ENCODE measurements at places on chromosomes 6 and 20. TPM values are rescaled to one million over a fixed set of nuclear protein-coding genes. Genes with fewer than 3 reads are reported as not detected.
A peak's percentile ranks its signal among the peaks of the same experiment; 100 is the strongest.

Gene PLAGL2
- total RNA-seq: 6.4 TPM

Gene RGS19
- total RNA-seq: 6.6 TPM

DNA sequence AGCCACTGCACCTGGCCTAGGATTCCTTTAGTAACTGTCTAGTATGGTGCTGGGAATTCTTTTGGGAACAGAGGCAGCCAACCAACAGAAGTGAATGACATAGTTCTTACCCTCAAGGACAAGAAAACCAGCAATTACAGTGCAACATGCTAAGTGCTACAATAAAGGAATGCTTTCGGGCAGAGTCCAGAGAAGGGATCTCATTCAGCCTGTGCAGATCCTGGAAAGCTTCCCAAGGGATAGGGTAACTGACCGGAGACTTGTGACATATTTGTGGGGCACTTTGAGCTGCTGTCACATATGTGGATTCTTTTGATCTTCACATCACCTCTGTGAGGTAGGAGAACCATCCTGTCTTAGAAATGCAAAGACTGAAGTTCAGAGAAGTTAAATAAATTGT is 46.8 kb downstream of the C6orf15 start:
- DNase-seq: no peak

Gene AKAP12
- 90.2 TPM for total RNA-seq

GRCh38 chr20:59811681-59812171 is 121.7 kb downstream of the SYCP2 start:
- DNase-seq: no peak

GRCh38 chr6:138580801-138581200 is 81.5 kb upstream of the NHSL1 start:
- no peak for DNase-seq

Gene NDUFAF5
- total RNA-seq: 20.7 TPM

DNA sequence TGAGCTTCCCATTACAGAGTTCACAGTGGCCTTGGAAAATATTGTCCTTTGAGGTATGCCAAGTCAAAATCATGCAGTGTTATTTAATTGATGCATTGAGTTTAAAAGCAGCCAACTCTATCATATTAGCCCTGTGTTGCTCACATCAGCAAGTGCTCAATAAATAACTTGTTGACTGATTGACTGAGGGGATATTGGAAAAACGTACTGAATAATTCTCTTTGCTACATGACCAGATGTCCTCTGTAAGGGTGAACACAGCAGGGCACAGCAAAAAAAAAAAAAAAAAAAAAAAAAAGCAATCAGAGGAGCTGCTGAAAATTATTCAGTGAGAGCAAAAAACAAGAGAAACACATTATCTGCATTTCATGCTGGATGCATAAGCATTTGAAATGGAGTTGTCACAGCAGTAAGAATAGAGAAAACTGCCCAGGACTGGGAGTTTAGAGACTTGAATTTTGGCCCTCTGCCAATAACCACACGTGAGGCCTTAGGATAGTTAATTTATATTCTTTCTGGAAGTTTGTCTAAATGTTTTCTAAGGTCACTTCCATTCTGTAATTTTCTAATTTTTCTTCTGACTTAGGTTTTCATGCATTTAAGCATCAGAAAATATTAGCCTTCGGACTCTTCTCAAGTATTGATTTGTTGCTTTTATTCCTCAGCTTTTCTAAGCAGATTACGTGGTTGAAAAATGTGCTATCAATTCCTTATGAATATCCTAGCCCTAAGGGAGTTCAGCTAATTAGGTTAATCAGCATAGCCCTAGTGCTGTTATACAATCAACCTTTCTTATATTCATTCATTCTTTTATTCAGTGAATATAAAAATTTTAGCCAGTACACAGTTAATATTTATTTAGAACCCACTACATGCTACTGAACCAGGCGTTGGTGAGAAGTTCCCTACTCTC is 246.8 kb upstream of the STXBP5 start:
- no peak for DNase-seq

DNA sequence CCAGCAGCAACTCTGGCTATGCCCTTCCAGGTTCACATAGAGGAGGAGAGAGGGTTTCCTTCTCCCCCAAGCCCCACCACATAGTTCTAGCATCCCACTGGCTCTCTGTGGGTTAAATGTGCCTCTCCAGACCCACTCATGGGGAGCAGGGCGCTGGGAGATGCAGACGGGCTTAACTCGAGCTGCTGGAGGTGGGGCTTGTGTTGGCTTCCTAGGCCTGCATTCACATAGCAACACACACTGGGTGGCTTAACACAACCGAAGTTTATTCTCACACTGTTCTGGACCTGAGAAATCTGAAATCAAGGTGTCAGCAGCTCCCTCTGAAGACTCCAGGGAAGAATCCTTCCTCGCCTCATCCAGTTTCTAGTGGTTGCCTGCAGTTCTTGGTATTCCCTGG is 33.6 kb downstream of the SLC2A10 start:
- no peak for DNase-seq

Gene PRSS16
- 0.99 TPM for total RNA-seq

- DNase-seq: no peak
Measured at GRCh38 chr20:47428851-47429336, 72.4 kb upstream of the ZMYND8 start.

DNA sequence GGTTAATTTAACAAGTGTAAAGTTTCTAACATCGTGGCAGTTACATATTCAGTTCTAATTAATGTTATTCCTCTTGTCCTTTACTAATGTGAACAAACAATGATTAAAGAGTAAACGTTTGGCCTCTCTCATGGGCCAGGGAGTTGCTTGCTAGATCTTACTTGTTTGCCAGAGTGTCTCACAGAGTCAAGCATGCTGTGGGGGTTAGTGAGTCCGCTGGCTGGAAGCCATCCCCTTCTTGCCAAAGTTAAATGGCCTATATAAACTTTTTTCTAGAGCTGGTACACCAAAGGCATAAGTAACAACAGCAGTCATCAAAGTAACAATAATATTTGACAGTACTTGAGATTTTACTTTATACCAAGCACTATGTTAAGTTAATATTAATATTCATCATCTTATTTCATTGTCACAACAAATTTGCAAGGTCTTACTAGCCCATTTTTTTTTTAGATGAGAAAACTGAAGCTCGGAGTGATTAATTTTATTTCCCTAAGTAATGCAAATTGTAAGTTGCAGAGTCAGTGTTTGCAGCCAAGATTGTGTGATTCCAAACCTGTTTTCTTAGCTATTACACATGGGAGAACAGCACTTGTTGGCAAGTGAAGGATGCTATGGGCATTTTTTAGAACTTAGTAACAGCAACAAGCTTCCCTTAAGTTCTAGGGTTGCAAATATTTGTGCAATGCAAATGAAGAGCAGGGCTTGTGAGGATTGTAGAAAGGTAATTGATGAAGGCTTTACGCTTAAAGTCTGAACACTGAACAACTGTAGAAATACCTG is 224.5 kb downstream of the RFPL4B start:
- DNase-seq: no peak

Gene NKAIN4
- total RNA-seq: 3.7 TPM

Gene THEMIS
- total RNA-seq: 0.10 TPM

DNA sequence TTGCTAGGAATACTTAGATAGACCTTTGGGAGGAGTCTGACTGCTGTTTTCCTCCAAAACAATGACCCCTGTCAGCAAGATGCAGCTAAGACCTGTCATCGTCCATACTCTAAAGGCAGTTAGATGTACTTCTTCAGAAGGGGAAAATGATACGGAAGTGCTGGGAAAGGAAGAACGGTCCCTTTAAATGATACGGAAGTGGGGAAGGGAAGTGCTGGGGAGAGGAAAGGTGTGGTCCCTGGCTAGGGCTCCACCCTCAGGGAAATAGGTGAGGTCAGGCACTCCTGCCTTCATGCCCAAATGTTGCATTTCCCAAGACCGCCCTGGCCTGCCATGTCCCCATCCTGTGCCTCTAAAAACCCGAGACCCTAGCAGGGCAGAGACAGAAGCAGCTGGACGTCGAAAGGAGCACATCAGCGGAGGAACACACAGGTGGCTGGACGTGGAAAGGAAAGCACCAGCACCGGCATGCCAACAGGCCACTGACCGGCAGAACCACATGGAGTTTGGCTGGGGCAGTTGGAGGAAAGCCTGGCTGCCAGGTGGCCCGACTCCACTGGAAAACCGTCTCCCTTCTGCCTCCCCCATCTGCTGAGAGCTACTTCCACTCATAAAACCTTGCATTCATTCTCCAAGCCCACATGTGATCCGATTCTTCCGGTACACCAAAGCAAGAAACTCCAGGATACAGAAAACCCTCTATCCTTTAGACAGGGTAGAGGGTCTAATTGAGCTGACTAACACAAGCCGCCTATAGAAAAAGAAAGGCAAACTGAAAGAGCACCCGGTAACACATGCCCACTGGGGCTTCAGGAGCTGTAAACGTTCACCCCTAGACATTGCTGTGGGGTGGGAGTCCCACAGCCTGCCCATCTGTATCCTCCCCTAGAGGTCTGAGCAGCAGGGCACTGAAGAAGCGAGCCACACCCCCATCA is 94.6 kb downstream of the FAXC start:
- no peak for DNase-seq

Gene ULBP3
- total RNA-seq: 3.9 TPM

- DNase-seq: no peak
Measured at GRCh38 chr6:77368660-77369313, 94.5 kb downstream of the HTR1B start.

- peak; percentile 63 for DNase-seq
Measured at GRCh38 chr6:138957484-138957883, 30.6 kb downstream of the REPS1 start.

DNA sequence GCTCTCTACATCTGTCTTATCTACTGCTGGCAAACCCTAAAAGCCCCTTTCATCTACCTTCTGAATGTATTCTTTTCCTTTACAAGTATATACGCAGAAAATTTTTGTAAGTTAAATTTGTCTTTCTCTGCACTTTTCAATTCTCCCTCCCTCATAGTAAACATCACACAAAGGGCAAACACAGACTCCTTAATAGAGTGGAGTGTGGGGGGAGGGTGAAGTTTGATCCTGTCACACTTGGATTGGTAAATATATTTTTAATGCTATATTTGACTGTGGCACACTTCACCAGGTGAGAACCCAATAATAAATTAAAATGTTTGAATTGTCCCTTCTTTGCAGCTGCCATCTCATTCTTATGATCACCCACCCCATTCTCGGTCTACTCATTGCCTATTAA is 33.2 kb upstream of the PAQR8 start:
- no peak for DNase-seq

DNA sequence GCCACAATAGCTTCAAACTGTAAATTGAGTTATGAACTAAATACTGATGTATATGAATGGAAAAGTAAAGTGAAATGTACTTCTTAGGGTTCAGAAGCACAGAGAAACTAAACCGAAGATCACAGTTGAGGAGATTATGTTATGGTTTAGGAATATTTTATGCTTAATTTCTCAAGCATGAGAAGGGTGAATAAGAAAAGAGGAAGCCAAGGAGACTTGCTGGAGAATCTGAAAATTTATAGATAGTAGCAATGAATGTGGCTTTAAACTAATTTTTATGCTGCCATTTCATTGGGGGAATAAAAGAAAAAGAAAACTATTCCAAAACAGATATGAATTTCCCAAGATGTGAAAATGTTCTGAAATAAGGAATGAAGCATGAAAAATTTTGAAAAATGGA is 5.6 kb downstream of the ANKS1A start:
- DNase-seq: no peak

DNA sequence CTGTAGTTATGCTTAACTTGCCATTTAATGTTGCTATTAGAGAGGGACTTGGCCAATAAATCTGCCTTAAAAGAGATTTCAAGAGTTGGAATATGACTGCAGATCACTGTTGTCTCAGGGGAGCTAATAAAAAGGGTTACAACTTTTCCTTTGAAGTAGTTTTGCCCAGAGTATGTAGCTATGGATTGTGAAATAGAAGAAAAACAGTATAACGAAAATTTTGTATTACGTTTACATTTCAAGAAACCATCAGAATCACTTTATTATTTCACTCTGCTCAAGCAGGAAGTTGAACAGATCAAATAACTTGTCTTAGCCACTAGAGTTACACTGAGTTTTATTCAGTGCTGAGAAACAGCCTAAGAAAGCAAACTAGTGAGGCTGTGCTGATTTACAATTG is 3.0 kb upstream of the ZSCAN26 start:
- no peak for DNase-seq

GRCh38 chr6:170125456-170126300 is 165.2 kb downstream of the DLL1 start:
- no peak for DNase-seq

GRCh38 chr6:152261179-152261578 is 376.0 kb downstream of the SYNE1 start:
- no peak for DNase-seq

DNA sequence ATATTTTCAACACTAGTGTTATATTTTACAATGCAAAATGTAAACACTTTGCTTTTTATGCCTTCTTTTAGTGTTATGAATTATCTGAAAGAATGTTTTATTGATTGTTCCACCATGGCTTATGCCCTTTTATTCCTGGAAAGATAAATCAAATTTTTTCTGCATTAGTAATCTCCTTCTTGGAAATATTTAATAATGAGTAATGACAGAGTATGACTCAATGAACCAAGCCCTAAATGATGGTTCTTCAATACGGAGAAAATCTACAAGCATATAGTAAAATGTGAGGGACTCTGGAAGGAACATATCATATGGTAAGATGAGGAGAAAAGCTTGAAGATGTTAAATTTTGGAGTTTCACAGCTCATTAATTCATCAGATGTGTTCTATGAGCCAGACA is 929.6 kb downstream of the C6orf118 start:
- no peak for DNase-seq

Gene EXOC2
- 21.3 TPM for total RNA-seq

DNA sequence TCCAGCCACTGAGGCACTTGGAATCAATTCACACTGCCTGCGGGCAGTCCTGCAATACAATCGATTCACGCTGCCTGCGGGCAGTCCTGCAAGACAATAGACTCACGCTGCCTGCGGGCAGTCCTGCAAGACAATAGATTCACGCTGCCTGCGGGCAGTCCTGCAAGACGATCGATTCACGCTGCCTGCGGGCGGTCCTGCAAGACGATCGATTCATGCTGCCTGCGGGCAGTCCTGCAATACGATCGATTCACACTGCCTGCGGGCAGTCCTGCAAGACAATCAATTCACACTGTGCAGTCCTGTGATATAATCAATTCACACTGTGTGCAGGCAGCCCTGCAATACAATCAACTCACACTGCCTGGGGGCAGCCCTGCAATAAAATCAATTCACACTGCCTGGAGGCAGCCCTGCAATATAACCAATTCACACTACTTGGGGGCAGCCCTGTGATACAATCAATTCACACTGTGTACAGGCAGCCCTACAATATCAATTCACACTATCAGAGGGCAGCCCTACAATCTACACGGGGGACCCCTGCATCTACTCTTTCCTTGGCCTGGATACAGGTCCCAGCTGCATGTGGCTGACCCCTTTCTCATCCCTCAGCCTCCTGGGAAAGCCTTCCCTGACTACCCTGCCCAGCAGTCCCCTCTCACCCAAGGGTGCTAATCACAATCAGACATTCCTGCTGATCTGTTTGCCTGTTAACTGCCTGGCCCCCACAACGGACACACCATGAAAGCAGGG is 10.4 kb downstream of the TAF4 start:
- DNase-seq: no peak

Gene MAFB
- total RNA-seq: 20.6 TPM

Gene WFDC13
- total RNA-seq: not detected

Gene TMC2
- 0.10 TPM for total RNA-seq

Gene HLA-DRB5
- 0.79 TPM for total RNA-seq

Gene PHACTR1
- total RNA-seq: 12.7 TPM

Gene RNF8
- total RNA-seq: 16.7 TPM

All from skin of body (tissue), 3 donors.